Hematopoietic multipotent progenitor cell treated with erythropoietin and hydrocortisone succinate and interleukin-3 and kit ligand, for 6 days (in vitro differentiated cells): ENCODE measurements at places on chromosomes 16 and 17.

GRCh38 chr17:68297195-68297594 is 5.9 kb downstream of the ARSG start:
- DNase-seq, result peak; percentile 20

- DNase-seq, result no peak
Observed at GRCh38 chr16:4660454-4661007, 32.8 kb upstream of the NUDT16L1 start.

- DNase-seq, result no peak
Observed at GRCh38 chr16:84103678-84104077, 13.1 kb downstream of the MBTPS1 start.

DNA sequence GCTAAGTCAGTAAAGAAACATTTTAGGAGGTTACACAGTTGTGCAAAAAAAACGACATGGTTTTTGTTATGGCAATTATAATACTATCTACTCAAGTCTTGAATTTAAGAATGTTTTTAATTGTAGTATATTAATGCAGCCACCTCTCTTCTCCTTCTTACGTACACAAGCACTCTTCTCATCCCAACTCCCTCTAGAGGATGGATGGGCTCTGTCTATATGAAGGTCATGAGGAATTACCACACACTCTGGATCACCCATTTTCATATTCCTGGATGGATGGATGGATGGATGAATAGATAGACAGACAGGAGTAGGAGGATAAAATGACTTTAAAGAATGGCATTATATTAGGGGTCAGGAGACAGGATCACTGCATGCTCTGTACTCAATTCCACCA is 120.0 kb downstream of the PHKB start:
- DNase-seq, result no peak

DNA sequence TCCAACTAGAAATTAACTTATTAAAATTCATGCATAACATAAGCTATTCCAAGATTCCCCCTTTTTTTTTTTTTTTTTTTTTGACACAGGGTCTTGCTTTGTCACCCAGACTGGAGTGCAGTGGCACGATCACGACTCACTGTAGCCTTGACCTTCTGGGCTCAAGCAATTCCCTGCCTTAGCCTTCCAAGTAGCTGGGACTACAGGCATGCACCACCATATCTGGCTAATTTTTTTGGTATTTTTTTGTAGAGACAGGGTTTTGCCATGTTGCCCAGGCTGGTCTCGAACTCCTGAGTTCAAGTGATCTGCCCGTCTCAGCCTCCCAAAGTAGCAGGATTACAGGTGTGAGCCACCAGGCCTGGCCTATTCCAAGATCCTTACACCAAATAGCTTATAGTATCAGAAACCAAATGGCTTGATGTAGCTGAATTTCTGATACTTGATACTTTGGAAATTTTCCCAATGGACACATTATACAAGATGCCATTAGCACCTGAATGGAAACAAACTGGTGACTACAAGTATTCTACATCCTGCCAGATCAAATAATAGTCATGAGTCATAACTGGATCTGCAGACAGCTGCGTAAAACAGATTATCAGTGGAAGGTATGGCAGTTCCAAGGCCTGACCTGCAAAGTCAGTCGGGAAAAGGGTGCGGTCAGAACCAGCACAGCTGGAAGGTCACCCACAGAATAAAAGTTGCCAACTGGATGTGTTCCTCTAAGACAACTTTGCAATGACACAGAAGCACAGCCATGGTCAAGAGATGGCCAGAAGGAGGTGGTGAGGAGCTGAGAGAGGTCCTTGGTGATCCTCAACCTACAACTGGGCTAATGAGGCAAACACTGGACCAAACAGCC is 14.5 kb downstream of the TUBG1 start:
- peak; percentile 95 for DNase-seq

GRCh38 chr16:15053904-15054303 is 2.0 kb downstream of the NTAN1 start:
- DNase-seq, result no peak

DNA sequence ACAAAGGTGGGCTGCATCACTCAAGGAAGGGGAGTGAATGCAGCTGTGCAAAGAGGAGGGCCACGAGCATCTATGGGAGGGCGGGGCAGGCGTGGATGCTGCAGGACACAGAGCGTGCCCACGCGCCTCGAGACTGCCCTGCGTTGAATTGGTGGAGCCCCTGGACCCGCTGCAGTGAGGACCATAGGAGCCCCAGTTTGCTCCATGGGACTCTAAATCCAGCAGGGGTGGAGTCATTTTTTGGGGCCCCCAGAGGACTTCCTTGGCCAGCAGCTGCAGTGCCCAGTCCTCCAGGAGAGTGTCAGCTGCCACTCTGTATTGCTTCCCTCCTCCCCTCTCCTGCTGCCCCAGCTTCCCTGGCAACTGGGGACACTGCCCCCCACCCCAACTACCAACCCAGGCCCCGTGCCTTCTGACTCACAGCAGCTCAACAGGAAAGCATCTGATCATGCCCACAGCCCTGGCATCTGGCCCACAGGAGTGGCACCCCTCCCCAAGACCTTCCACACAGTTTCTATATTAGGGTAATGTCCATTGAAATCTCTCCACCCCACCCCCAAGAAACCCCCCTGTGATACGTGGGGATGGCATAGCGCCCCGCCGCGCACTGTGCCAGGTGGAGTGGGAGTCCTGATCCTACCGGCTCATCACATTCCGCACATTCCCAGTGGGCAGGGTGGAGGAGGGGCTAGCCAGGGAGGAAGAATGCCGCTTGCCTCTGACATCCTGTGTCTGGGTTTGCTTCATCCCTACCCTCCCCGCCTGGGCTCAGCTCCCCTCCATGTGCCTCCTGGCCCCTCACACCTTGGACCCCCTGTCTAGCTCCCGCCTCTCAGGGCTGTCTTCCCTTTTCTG is 27.8 kb upstream of the ITGA3 start:
- no peak for DNase-seq

DNA sequence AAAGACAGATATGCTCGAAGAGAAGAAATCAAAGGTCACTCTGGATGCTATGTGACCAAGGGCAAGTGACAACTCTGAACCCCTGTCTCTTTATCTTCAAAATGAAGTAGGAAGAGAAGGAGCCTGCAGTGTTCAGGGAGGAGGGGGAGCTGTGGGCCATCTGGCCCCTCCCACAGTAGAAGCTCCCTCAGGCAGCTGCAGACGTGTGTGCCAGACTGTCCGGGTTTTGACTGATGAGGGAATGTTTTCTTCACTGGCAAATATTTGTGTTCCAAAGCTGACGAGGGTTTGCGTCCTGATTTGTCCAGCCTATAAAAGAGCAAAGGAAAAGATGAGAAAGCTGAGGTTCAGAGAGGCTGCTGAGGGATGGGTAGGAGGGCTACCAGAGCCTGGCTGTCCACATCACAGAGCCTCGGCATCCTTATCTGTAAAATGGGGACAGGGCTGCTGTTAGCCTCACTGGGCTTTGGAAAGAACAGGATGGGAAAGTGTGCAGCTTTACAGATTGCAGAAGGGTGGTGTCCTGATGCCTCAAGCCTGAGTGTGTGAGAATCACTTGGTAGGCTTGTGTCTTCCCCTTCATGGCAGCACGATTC is 1.8 kb upstream of the GINS2 start:
- no peak for DNase-seq

DNA sequence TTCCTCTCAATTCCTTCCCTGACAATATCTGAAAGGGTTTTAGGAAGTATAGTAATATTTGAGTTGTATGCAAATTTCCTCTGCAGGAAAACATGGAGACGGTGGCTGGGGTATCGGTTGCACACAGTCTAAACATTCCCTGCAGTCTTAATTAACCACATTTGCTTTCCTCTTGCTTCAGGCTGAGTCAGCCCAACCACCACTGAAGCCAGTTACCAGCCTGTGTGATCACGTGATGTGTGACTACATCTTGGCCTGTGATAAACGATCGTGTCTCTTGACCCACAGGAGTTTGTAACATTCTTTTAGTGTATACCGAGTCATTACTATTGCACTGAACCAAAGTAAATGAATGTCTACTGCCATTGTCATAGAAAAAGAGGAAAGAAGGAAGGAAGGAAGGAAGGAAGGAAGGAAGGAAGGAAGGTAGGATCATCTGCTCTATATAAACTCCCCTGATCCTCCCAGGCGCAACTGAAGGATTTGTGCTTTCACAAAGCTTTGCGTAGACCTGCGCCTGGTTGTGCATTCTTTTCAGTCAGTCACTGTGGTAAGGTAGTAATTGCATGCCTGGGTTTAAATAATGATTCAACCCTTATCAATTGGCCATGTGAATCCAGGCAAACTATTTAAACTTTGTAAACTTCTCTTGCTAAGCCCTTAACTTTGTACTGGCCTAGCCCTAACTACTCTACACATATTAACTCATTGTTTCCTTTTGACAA is 280.6 kb upstream of the SALL1 start:
- no peak for DNase-seq

DNA sequence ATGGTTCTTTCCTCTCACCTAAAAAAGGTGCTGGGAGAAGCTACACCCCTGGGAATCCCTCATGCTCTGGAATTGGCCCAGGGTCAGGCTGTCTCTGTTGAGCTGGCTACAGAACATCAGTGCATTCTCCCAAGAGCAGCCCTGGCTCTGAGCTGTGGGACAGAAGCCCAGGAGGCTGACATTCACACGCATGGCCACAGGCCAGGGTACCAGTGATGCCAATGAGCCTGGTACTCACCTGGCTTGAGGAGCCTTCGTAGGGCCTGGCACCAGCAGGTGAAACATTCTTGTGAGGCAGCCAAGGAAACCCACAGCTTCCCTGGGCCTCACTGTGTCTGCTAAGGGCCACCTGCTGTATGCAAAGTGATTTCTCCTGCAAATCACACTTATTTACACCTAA is 121.7 kb upstream of the CCL2 start:
- DNase-seq, result no peak

DNA sequence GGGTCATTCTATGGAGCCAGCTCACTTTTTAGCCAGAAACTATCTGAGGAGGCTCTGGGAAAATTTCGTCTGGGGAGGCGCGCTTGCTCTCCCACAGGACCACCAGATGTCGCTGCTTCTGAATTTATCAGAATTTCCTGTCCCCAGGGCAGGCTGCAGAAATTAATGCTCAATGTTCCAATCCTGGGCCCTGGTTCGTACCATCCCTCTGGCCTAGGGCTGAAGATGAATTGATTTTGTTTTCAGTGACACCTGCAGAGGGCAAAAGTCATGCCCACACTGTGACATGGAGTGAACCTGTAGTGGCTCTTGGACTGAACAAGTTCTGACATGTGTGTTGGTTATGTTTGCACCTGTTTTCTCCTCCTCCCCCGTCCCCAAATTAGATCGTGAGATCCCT is 482.6 kb downstream of the NPIPA7 start:
- DNase-seq, result peak; percentile 76

- no peak for DNase-seq
Observed at GRCh38 chr17:45302649-45303173, 14.1 kb downstream of the MAP3K14 start.
